ENCODE measurements at places on chromosomes 3 and 15.

DNA sequence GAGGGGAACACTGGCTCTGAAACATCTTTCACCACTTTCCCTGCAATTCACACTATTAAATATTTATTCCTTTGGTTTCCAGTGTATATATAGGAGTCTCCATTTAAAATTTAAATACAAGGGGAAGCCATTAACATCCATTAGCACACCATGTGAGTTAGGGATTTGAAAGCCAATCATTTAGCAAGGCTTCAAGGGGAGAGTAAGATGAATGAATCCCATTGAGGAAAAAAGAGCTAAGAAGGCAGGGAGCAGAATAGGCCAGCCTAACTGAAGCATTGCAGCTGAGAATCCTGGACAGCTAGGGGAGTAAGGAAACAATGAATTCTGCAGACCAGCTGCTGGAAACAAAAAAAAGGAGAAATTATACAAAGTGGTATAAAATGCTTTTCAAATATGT is 426.1 kb downstream of the IL5RA start:
- DNase-seq = no peak

GRCh38 chr15:88401996-88402656 is 65.1 kb downstream of the MRPL46 start:
- peak; percentile 9 for DNase-seq

DNA sequence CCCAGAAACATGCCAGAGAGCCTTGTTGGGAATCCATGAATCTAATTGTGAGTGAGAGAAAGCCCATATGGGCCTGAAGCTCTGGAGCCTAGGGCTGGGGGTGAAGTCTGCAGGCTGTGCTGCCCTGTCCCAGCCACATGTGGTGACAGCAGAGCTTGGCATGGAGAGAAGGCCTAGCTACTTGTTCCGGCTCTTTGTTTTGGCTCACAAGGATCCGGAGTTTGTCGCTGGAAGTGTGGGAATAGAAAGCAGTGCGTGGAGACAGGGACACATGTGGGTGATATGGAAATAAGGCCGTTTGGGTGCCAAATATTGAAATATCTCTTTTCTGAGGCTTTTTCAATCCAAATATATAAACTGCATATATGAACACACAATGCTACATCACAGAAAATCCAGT is 78.2 kb downstream of the CLSTN2 start:
- DNase-seq = no peak

GRCh38 chr3:182349951-182350517 is 443.3 kb upstream of the ATP11B start:
- DNase-seq = no peak

DNA sequence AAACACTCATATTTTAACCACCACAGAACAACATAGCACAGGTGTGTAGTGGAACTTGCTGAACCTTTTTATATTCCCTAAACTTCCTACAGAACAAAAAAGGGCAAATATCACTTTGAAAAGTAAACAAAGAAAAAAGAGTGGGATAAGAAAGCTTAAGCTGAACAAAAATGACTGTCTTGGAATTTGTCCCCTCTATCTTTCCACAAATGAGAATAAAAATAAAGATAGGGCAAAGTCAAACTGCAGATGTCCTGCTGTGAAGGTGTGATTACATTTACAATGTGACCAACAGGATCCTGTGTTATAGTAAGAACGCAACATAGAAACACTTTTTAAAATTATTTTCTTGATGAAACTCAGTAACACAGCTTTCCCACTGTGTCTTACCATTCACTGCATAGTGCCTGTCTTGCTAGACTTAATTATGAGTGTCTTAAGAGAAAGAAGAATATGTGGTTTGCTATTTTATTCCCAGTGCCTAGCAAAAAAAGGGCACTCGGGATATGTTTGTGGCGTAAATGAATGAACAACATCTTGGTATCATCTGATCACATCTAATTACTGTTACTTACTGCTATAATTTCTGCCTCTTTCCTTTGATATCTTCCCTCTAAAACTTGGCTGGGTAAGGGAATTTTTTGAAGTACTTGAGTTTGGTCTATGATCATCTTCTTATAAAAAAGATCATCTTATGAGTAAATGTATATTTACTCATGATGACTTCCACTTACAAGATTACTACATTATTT is 67.5 kb downstream of the DENND4A start:
- DNase-seq = no peak

- DNase-seq = no peak
These were observed 106.2 kb upstream of the THBS1 start for GRCh38 chr15:39474657-39475056.

DNA sequence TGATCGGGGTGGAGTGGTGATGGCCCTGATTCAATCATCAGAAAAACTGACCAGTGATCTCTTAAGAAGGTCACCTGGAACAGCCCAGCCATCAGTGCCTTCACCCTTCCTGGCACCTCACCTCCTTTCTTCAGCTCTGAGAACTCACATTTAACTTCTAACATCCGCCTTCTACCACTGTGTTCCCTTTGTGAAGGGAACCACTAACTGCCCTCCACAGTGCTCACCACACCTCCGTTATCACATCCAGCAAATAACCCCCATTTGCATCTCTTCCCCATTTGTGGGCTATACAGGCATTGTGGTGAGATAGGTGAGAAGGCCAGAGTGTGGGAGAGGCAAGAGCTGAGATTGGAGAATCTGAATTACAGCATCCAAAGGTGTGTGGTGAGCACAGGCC is 107.4 kb downstream of the PLCL2 start:
- DNase-seq = no peak

- DNase-seq = no peak
These were observed 10.5 kb upstream of the BUB1B start for GRCh38 chr15:40150163-40150925.

DNA sequence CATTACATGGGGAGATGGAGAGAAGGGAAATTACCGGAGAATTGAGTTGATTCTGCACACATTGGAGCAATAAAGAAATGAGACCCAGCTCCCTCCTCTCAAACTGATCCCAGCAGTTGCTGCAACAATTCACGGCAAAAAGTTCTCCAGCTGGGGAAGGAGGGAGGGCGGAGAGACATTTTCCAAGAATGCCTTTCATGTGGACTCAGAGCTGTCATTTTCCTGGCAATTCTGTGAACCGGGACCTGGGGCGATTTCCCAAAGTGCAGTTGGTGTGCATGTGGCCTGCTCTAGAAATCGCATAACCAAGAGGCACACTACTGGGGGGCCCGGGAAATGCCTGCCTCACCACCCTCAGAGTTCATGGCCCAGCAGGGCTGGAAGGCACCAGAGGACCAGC is 48.7 kb upstream of the IREB2 start:
- DNase-seq = no peak

- no peak for DNase-seq
These were observed 135.0 kb upstream of the COL8A1 start for GRCh38 chr3:99503350-99503749.

- no peak for DNase-seq
These were observed 24.8 kb downstream of the PPP4R2 start for GRCh38 chr3:73021301-73021835.

GRCh38 chr3:1477669-1478068 is 384.8 kb downstream of the CNTN6 start:
- DNase-seq = no peak

GRCh38 chr3:29525254-29525881 is 244.5 kb downstream of the RBMS3 start:
- DNase-seq = no peak

DNA sequence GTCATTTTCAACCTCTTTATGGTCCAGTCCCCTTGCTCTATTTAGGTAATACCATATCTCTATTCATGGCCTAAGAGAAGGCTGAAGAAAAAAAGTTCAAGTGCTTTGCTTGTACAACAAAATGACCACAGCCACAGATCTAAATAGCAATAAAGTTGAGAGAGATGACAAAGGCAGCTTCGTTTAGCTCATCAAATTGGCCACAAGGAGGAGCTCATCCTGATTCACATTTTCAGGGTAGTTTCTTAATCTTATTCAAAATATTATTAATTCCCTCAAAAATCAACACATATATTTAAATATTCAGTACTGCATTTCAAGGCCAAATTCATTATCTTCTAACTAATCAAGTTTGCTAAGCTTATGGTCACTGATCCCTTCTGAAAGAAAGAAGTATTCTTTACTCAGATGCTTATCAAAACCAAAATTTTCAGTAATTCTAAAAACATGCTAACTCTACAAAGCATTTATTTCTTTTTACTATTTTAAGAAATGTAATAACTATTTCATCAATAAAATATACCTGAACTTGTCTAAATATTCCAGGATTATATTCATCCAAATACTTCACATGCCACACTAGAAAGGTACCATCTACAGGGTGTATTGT is 85.5 kb downstream of the DMXL2 start:
- DNase-seq = no peak

DNA sequence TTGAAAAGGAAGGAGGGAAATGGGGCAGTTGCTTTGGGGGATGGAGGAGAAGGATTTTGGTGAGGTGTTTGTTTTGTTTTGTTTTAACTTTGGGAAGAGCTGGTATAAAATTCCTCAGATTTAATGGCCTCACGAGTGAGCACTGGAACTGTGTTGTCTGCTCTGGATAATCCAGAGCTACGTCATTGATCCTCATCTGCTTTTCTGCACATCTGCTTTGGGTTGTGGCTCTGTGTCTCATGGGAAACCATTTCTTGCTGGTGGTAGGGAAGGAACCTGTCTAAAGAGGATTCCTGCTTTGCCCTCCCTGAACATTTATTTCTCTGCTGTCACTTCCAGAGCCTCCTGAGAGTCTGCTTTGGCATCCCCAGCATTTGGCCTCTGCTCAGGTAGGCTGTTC is 3.1 kb downstream of the SNRK start:
- DNase-seq = no peak

- no peak for DNase-seq
These were observed 62.8 kb downstream of the SYNM start for GRCh38 chr15:99167640-99168039.

DNA sequence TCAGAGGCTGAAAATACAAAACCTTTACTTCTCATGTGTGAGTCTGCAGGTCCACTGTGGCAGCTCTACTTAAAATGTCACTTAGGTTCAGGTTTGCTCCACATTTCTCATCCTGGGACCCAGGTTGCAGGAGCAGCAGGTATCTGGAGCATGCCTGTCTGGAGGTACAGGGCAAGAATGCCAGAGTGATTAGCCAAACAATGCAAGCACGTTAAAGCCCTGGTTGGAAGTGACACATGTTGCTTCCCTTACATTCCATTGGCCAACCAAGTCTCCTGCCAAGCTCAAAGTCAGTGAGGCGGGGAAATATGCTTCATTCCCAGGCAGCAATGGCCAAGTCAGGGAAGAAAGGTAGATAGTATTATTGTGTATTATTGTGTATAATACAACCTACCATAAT is 76.8 kb upstream of the ARL6 start:
- no peak for DNase-seq

- DNase-seq = no peak
These were observed 272.9 kb downstream of the TIGIT start for GRCh38 chr3:114566767-114567166.

GRCh38 chr3:117264204-117264994 is 554.8 kb downstream of the TUSC7 start:
- no peak for DNase-seq

DNA sequence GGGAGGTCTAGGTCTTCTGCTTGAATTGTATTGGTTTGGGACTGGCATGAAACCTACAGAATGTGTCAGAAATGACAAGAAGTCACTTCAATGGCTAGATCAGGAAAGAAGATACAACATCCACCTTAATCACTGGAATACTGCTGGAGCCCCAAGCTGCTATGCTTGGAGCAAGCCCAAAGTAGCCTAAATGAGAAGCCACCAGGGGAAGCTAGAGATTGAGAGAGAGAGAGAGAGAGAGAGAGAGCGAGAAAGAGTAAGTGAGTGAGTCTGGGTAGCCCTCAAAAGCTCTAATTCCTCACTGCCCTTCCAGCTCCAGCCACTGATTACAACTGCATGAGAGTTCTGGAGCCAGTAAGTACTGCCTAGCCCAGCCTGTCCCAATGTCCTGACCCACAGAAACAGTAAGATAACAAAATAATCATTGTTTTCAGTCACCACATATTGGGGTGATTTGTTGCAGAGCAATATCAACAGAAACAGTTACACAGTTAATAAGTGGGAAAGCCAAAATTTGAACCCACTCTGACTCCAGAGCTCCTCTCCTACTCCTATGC is 529.2 kb upstream of the GOLIM4 start:
- DNase-seq = no peak

DNA sequence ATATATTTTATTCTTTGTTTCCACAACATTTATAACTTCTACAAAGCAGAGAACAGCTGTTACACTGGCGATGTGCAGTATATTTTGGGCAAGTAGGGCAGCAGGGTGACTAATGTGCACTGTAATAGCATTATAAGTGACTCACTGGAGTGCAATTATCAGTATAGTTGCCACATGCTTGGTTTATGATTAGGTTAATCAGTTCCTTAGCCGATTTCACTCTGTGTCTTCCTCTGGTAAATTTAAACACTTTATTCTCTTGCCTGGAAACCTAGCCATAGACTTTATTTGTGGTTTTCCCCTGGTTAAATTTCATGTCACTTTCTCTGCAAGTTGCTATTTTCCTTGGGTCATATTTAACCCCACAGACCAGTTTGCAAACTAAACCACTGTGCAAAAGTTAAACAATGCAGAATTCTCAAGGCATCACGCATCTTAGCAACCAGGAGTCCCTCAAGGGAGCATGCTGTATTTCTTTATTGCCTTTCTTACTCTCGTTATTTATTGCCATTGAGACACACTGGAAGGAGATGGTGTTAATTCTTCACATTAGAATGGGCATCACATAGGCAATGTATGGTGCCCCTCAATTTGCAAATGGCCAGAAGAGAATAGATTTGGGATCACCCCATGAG is 690.2 kb upstream of the DPPA4 start:
- DNase-seq = no peak

GRCh38 chr15:56831467-56832005 is 86.9 kb upstream of the TCF12 start:
- DNase-seq = no peak

- no peak for DNase-seq
These were observed 812 bp downstream of the TEX55 start for GRCh38 chr3:119146578-119147375.

DNA sequence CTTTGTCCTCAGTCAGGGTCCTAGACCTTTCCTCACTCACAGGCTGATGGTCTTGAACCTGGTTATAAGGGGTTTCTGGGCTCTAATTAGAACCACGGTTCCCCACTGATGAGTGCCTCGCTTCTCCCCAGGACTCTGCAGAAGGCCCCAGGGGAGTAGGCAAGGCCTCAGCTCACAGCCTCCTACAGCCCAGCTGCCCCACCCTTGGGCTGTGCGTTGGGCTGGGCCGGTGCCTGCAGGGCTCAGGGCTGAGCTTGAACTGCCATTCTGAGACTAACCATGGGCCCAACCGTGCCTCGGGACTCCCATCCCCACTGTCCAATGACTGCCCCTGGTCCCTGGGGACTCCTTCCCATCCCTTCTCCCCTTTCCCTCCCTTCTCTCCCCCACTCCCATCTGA is 25.6 kb downstream of the CLEC3B start:
- DNase-seq = no peak

- no peak for DNase-seq
These were observed 2.2 kb downstream of the SATB1 start for GRCh38 chr3:18422972-18423371.

All from CD4-positive, alpha-beta T cell treated with Interferon gamma for 1 hour (primary cell).